Urinary bladder (tissue), 4 donors: ENCODE measurements at places on chromosomes 1 and 21. TPM values are rescaled to one million over a fixed set of nuclear protein-coding genes. Genes with fewer than 3 reads are reported as not detected.

Gene S100A11
- polyA plus RNA-seq = 910 TPM

Gene ACTN2
- 12.8 TPM for polyA plus RNA-seq

Gene OR2C3
- 0.04 TPM for polyA plus RNA-seq

Gene KLF17
- 1.3 TPM for polyA plus RNA-seq

Gene RPL5
- polyA plus RNA-seq = 1,942 TPM

Gene CLEC20A
- polyA plus RNA-seq = 0.23 TPM

Gene NPR1
- polyA plus RNA-seq = 31.6 TPM

- DNase-seq = no peak
These were observed 8.8 kb upstream of the ETV3L start for GRCh38 chr1:157108448-157108847.

DNA sequence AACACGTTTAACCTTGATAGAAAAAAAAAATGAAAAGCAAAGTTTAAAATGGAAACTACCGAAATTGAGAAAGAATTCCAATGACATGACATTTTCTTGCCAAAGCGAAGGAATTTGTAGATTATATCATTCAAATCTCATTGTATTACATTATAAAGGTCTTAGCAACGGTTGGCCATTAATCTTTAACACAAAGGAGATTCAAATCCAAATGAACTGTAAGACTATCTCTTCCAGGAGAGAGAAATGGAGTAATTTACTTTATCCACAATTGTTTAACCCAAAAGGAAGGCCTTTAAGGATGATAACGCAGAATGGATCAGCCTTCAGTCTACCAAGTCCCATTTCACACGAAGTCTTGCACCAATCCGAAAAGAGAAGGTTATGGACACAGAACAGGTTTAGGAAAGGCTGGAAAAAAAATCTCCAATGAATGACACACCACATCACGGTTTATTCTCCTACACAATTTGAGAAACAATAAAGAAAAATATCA, 1.5 kb downstream of the ENAH start:
- DNase-seq = no peak

DNA sequence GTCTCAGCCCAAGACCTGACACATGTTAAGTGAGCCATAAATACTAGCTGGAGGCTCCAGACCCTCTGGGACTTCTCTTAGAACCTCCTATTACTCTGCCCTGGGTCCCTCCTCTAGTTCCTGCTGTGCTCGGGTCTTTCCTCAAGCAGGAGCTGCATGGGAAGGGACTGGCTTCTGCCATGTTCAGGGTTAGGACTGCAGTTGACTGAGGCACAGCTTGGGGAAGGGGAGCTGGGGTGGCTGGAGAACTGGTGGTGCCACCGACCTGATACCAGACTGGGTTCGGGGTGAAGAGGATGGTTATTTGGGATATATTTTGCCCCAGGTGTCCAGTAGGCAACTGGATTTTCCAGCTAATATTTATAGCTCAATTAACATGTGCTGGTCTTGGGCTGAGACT, 15.7 kb downstream of the HYI start:
- no peak for DNase-seq

DNA sequence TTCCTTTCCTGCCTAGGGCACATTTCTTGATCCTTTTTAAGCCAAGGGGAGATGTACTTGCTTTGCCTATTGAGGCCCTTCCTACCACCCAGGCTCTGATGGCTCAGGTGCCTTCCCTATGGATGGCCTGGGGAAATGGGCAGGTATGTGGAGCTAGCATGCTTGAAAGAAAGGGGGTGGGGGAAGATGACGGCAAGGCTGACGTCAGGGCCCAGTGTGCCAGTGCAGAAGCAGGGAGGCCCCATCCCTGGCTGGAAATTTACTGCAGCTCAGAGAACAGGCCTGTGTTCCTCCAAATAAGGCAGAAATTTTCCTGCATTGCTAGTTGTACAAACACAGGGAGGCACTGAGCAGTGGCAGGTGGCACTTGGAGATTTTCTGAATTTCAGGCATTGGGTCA, 453.2 kb upstream of the VAMP3 start:
- no peak for DNase-seq

- DNase-seq = no peak
These were observed 875.5 kb upstream of the ADGRL2 start for GRCh38 chr1:80925130-80925805.

GRCh38 chr1:8873506-8874229, 4.8 kb downstream of the ENO1 start:
- DNase-seq = peak; percentile 56

DNA sequence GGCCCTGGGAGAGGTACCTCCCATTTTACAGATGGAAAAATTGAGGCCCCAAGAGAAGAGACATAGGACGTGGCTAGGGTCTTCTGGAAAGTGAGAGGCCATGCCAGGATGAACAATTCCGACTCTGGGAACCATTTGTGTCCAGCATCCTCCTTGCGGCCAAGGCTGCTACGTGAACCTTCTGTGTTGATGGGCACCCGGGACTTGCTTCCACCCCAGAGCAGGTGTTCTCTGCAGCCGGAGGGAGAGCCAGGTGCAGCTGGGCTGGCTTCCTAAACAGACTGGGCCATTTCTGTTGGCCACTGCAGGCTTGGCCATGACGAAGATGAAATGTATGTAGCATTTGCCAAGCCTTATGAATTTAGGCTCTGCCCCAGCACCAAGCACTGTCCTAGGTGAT, 118.9 kb downstream of the PRDM2 start:
- DNase-seq = no peak

DNA sequence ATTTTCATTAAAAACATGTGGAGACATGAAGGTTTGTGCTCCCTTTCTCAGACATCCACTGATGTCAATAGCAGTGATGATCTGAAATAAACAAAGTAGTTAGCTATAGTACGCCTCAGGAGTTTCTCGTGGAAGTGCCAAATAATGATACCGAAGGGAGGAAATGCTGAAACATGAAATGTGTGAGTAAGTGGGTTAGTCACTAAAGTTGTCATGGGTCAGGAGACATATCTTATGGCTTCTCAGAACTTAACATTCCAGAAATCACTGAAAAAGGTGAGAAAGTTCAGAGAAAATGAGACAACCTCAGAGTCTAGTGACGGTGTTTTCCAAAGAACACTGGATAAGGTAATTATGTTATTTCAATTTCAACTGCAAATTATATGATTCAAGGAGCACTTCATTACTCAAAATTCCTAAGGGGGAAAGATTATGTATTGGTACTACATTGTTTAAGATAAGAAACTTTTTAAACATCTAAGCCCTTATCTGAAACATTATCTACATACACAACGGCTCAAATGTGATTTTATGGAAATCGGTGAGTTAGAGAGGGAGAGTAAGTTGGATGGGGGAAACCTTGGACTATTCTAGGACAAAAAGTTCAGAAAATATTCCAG, 20.6 kb downstream of the NIBAN1 start:
- DNase-seq = no peak

DNA sequence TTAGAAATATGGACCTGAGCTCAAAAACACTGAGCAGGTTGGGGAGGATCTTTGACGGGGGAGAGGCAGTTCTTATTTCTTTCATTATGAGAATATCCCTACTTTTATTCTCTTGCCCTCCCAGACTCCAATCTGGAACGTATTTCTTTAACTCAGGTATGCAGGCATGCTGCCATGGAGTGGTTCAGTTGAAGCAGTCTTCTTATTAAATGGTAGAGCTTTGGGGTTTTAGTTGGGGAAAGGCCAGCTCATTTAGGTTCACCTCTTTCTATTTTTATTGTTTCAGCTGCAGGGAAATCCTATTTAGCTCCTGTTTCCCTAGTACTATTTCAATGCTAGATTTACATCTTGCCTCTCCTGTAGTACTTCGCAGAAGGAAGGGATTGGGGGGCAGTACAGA, 198.9 kb downstream of the TTLL7 start:
- no peak for DNase-seq

DNA sequence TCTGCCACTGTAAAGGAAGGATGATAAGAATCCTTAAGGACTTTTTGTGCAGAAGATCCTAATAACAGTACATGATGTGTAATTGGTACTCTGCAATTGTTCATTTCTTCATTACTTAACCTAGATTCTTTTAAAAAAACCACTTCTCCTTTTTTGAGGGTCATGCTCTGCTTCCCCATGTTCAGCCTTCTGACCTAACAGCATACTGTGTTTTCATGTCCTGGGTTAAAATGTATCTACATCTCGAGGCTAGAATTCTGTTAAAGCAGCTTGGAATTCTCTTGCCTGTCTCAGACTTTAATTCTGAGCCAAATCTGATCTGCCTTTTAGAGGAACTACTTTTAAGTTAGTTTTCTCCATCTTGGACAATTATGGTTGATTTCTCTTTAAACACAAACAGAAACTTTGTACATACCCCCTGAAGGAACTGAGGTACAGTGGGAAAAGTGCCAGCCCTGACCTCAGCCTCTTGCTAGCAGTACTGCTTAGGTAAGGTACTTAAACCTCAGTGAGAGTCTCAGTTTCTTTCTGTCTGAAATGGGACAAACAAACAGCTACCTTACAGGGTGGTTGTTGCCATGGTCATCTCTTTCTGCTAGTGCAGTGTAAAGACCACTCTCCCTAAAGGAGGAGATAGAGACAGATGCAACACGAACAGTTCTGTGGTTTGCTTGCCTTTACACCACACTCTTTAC, 103.2 kb upstream of the DYNLT5 start:
- no peak for DNase-seq

DNA sequence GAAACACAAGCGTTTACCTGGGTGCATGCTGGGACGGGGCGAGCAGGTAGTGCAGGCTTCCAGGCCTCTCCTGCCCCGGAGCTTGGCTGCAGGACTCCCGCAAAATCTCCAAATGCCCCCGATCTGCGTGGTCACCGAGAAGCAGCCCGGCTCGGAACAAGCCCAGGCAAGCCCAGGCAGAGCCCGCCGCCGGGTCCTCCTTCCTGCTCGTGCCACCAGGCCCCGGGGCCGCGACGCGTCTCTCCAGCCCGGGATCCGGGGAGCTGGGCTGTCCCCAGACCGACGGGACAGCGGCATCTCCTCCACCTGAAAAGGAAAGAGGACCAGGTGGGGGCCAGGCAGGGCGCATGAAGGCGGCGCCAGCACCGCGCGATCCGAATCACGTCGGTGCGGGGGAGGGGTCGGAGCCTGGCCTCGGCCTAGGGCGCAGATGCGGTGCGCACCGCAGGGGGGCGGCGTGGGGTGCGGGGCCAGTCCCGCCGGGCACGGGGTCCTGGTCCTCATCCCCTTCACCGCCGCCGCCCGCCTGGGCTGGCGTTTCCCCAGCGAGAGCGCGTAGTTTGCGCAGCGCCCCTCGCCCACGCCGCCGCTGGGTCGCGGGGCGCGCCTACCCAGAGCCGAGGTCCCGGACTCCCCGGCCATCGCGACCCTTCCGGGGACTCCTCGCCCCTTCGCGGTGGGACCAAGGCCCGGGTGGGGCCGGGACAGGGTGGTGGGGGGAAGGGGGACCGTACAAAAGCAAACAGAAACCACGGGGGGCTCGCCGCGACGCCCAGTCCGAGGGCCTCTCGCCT, 52.4 kb upstream of the H6PD start:
- DNase-seq = no peak

GRCh38 chr1:17163789-17164666, 40.9 kb upstream of the PADI1 start:
- DNase-seq = no peak

GRCh38 chr1:228150120-228150460, 360 bp downstream of the GJC2 start:
- DNase-seq = no peak

GRCh38 chr1:157115851-157116736, 16.5 kb upstream of the ETV3L start:
- no peak for DNase-seq

DNA sequence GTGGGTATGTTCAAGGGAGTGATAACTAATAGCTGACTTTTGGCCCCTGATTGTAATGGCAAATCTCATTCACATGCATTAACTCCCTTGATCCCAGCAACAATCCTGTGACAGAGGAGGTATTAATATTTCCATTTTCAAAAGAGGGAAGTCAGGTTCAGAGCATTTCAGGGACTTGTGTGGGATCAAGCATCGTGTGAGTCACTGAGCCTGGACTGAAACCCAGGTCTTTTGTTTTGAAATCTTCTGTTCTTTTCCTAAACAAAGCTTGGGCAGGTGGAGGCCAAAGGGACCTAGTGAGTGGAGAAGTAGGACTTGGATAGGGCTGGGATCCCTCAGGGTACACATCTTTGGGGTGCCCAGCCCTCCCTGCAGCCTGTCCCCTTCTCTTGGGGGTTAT, 37.9 kb downstream of the ETNK2 start:
- DNase-seq = no peak

- DNase-seq = no peak
These were observed 787.6 kb downstream of the USP25 start for GRCh38 chr21:16517383-16517782.
